ENCODE measurements at places on chromosomes 1 and 21.

DNA sequence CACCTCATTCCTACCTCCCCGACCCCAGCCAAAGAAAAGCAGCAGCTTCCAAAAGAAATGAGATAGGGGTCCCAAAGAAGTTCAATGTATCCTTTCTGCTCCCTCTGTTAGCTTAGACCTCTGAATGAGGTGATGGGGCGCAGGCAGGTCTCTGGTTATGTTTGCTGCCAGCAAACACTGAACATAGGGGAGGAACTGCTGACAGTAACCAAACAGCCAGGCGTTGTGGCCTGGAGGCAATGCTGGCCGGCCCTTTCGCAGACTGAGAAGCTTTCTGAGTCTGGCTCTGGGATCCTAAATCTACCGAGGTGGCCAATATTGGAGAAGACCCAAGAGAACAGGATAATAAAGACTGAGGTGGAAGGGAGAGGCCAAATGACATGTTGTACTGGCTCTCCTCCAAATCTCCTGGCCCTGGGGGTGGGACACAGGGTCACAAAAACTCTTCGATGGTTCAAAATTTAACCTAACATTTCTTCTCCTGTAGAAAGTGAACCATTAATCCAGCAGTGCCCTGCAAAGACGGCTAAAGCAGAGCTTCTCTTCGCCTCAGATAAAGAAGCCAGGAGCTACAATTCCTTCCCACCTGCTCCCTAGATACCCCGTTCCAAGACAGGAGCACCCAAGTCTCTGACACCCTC is 19.6 kb downstream of the SSR2 start:
- DNase-seq, result no peak

DNA sequence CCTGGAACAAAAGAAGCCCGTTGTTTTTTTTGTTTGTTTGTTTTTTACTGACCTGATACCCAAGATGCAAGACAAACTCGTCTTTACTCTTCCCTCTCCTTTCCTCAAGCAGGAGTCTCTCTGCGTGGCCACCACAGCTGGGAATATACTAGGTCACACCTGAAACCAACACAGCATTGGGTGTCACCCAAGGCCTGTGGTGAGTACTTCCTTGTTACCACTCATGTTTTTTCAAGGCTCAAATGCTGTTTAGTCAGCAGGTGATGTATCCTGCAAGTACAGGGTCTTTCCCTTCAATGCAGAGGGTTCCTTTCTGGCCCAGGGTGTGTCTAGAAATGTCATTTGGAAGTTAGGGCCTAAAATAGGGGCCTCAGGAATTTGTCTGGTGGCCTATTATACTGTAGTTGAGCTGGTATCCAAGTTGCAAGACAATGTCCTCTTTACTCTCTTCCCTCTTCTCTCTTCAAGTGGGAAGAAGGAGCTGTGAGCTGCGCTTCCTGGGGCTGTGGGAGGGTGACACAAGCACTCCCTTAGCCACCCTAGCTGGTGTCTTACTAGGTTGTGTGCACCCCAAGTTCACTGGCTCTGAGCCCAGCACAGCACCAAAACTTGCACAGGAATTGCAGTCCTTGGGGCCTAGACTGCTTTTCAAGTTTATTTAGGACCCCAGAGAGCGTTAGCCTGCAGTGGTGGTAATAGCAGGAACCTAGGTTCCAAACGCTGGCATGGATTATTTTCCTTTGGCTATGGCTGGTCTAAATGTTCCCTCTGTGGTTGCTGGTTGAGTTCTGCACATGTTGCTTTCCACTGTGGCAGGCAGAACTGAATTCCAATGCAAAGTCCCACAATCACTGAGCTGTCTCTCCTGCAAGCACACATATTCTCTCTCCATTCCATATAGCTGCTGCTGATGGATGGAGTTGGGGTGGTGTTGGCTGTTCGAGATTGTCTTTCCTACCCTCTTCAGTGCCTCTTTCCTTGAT is 91.4 kb upstream of the LYPLAL1 start:
- DNase-seq, result no peak

- no peak for DNase-seq
These were observed 19.1 kb downstream of the RCSD1 start for GRCh38 chr1:167648978-167649744.

DNA sequence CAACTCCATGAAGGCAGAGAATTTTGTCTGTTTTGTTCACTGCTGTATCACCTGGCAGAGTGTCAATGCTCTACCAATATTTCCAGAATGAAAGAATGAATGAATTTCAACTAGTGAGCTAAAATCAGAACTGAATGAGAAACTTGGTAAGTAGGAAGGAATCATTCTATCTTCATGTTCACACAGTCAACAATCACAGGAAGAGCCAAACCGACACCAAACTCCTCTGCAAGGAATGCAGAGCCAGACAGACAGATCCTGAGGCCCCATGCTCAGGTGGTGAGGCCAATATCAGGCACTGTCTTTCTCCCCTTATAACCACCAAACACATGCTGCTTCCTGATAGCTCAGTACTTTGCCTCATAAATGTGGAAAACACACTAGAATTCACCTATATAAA is 139.1 kb downstream of the SLC45A1 start:
- DNase-seq, result no peak

- DNase-seq, result no peak
These were observed 55.8 kb upstream of the PRDX6 start for GRCh38 chr1:173421286-173421685.

- no peak for DNase-seq
These were observed 52.8 kb upstream of the IFFO2 start for GRCh38 chr1:19009126-19009881.

DNA sequence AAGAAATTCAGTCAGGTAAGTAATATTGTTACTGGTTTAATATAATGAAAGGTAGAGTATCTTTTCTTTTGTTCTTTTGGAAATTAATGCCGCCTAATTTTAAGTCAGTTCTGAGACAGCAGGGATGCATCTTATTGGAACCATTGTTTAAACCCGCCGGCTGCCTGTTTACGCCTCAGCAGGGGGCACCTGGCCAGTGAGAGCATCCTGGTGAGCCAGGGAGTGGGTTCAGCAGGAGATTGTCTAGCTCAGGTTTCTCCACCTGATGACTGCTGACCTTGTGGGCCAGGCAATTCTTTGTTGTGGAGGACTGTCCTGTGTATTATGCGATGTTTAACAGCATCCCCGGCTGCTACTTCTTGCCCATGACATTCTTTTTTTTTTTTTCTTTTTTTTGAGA is 30.2 kb downstream of the CHAF1B start:
- no peak for DNase-seq

DNA sequence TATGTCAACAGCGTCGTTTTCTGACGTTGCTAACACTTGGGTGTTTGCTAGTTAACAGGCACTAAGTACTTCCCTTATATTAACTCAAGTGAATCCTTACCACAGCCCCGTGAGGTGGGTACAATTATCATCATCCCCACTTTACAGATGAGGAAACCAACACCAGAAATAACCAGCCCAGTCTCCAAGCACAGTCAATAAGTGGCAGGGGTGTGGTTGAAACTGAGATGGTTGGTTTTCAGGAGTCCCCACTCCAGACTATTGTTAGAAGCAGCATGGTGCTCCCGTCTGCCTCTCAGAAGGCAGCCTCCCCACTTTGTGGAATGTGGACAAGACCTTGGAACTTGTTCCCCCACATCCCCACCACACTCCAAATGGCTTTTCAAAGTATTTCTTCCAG is 45.7 kb upstream of the ACOT11 start:
- no peak for DNase-seq

All from T-helper 1 cell (primary cell).